ENCODE measurements at places on chromosomes 6 and 20.

GRCh38 chr6:143536866-143537691 lies 25.6 kb upstream of the FUCA2 start:
- peak; percentile 49 for DNase-seq

- no peak for DNase-seq
Observed at GRCh38 chr6:21665392-21666200, 72.0 kb downstream of the SOX4 start.

DNA sequence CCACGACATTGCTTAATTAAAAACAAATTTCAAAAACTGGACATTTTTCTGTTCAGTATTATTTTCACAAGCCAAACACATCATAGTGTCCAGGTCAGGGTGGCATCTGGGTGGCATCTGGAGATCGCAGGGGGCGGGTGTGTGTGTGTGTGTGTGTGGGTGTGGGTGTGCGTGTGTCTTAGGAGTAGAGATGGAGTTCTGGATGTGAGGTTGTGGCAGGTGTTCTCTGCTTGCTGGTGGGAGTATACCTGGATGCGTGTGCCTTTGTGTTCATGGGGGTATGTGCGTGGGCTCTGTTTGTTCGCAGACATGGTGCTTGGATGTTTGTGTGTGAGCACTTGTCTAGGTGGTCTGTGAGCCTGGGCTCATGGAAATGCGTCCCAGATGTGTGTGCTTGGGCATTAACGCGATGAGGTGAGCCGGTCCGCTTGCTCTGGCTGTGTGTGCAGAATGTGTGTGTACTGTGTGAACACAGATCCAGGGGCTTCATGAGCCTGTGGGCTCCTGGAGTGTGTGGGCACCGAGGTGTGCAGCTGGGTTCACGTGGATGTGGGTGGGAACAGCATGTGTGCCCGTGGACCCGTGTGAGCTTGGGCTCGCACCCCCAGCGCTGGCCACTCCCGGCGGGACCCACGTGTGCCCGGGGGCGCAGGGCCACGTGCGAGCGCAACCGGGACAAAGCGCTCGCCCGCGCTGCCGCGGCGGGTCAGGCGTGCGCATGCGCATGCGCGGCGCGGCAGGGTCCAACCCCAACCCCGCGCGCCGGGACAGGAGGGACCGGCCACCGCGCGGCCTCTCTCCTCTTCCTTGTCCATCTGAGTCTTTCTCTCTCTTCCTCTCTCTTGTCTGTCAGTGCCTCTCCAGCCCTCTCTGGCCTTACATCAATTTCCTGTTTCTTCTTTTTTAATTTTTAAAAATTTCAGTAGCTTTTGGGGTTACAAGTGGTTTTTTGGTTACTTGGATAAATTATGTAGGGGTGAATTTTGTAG lies 60.4 kb downstream of the SRC start:
- DNase-seq, result no peak

DNA sequence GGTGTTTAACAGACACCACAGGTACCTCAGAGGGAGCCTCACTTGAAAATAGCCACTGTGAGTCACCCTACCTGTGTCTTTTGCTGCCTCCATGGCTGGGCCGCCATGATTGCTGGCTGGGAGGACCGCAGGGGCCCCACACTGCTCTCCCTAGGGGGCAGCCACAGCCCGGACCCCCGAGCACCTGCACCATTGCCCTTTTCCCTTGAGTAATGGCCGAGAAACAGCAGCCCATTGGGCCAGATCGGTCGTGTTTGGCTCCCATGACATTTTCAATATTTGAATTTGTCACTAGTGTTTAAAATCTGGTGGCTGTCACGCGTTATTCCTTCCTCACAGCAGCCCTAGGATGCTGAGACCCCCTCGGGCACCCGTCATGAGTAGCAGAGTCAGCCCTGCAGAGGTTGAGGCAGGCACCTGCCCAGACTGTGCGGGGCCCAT lies 6.7 kb downstream of the ZBP1 start:
- DNase-seq, result no peak

DNA sequence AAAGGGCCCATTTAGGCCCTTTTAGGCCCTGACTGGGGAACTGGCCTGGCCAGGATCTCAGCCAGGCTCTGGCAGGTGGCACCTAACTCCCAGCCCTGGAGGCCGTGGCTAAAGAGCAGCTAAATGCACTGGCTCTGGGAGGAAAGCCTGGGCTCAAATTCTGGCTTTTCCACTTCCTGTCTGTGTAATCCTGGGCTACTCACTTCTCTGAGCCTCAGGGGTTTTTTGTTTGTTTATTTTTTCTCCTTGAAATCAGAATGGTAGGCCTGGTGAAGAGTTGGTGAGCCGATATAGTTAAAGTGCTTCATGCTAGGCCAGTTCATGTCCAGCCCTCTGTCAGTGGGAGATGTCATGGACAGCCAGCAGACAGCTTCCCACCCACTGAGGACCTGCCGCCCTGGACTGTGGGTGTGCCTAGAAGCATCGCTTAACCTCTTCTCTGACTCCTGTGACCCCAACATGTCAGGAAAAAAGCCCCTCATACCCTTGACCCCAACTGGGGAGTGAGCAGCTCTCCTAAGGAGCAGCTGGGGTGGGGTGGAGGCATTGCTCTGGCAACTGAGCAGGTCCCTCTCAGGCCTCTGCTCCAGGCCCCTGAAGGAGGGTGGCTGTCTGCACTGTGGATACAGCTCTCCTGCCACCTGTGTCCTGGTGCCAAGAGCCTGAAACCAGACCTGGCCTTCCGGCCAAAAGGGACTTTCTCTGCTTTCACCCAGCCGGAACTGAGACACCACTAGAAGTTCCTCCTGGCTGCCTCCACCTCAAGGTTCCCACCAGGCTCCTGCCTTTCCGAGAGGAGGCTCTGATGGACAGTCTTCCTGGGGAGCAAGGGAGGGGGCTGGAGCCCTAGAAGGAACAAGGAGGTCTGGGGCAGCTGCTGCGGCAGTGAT lies 57.2 kb upstream of the MYL9 start:
- no peak for DNase-seq

DNA sequence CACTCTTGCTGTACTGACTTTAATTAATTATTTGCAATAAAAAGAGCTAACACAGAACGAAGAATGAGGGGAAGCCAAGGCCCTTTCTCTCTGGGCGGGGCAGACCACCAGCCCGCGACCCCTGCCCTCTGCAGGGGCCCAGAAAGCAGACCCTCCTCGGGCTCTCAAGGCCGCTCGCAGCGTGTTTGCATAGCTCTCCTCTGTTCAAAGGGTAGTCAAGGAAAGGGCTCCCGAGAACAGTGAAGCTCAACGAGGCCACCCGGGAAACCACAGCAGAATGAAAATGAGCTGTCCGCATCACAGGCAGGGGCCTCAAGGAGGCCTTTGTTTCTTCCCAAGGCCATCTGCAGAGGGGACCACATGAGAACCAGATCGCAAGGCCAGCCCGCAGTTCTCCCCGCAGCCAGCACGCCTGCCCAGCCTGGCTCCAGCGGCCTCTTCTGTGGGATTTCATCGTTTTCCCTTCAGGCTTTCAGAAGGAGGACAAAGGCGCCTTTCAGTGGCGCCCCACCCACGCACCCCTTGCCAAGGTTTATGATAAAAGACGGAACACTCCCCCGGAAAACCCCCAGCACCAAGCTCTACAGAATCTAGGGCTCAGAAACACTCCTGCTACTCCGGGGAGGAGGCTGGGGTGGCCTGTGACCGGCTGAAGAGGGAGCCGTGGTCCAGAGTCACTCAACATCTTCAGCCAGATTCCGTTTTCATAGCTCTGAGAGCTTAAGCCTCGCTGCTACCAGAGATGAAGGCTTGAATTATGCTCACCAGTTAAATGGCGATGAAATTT lies 25.3 kb downstream of the ACSS1 start:
- DNase-seq, result peak; percentile 77

DNA sequence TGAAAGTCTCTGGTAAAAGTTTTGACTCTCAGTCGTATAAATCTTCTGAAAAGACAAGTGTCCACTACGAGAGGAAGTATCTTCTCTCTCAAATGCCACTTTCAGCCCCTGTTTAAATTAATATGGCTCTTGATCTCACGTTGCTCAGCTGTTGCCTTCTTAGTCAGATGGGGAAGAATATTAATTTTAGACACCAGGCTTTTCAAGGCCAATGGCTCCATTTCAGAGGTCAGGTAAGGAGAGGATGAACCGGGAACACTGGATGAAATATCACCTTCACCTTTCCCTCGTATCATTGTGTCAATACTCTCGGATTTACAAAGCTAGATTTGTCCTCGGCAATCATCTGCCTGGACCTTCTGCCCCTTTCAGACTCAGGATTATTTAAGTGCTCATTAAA lies at the start of gene MYLK4:
MYLK4 (minus strand) TSS at position 91 of the 400 bp plus-strand sequence. CDS start 1,628 bp downstream, outside the sequence.
- DNase-seq, result no peak

GRCh38 chr6:127446356-127446755 lies 12.8 kb downstream of the KIAA0408 start:
- peak; percentile 17 for DNase-seq

DNA sequence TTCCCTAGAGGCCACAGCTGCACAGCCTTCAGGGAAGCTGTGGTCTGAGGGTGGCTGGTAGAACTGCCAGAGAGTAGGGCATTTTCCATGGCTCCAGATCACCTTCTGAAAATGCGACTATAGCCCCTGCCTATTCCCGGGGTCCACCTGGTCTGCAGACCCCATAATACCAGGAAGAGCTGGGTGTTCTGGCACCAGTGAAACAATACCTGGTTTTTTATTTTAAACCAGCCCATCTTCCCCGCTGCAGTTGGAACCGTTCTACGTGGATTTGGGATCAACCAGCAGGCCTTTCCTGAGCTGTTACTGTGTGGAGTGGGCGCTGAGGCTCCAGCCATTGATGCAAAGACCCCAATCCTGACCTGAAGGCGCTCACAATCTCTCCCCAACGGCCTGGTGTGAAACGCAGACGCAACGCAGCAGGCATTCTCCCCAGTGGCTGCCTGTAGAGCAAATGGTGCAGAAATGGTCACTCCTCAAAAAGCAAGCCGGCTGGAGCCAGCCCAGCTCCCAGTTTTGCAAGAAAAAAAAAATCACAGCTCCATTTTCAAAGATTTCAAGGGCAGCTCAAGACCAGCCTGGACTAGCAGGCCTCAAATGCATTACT lies 11.3 kb downstream of the NPEPL1 start:
- DNase-seq, result no peak

GRCh38 chr20:45515147-45515913 lies at the start of gene SPINT3:
TSS of gene SPINT3 (minus strand) at chr20:45515622. CDS start at chr20:45515608, 14 bp downstream.
- DNase-seq, result no peak

DNA sequence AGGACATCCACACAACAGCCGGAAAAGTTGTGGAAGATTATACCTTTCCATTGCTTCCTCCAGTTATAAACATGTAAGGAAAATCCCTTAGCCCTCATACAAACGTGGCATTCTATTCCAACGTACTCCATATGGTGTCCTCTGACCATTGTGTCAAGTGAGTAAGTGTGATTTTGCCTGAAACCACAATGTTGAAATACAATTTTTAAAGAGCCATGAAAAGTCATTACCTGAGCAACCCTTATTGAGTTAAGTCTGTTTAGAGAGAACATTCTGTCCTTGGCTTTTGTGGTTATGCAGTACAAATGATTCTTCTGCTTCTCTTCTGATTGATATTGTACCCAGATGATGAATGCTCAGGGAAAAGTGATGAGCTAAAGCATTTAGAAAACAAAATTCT lies 530.1 kb downstream of the HAO1 start:
- DNase-seq, result no peak

GRCh38 chr6:34362909-34363680 lies 29.4 kb downstream of the NUDT3 start:
- DNase-seq, result no peak

DNA sequence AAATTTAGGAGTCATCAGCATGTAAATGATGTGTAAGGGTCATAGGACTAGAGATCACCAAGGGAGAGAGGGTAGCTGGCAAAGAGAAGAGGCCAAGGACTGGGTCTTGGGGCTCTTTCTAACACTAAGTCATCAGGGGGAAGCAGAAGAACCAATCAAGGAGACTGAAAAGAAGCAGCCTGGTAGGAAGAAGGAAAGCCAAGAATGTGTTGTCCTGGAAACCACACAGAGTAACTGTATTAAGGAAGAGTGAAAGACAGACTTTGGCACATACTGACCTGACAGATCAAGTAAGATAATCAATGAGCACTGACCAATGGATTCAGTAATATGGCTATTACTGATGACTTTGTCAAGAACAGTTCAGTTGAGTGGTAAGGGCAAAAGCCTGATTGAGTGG lies 42.3 kb upstream of the LAMA4 start:
- no peak for DNase-seq

GRCh38 chr6:130724089-130724488 lies 103.1 kb upstream of the SMLR1 start:
- no peak for DNase-seq

DNA sequence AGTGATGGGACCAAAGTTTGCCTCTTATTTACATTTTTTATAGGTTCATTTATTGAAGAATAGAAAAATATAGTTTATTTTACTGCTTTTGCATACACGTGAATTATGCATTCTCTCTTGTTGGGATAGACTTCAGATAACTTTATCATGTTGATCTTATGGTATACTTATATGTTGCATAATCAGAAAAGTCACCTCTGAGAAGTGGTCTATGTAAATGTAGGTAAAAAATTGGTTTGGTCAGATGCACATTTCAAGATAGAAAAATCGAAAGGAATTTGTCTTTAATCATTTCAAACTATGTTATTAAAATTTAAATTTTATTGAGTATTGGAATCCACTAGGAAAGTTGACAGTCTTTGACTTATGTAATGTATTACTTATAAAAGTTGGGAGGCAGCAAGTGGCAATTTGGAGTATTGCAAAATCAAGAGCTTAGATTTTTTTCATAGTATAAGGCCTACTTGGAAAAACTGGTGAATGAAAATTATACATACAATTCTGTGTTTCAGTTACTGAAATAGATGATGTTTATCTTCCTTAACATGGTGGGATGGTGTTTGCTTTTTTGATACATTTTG lies 2.4 kb downstream of the PHF3 start:
- peak; percentile 23 for DNase-seq

GRCh38 chr6:168596344-168596743 lies 155.4 kb downstream of the SMOC2 start:
- no peak for DNase-seq

DNA sequence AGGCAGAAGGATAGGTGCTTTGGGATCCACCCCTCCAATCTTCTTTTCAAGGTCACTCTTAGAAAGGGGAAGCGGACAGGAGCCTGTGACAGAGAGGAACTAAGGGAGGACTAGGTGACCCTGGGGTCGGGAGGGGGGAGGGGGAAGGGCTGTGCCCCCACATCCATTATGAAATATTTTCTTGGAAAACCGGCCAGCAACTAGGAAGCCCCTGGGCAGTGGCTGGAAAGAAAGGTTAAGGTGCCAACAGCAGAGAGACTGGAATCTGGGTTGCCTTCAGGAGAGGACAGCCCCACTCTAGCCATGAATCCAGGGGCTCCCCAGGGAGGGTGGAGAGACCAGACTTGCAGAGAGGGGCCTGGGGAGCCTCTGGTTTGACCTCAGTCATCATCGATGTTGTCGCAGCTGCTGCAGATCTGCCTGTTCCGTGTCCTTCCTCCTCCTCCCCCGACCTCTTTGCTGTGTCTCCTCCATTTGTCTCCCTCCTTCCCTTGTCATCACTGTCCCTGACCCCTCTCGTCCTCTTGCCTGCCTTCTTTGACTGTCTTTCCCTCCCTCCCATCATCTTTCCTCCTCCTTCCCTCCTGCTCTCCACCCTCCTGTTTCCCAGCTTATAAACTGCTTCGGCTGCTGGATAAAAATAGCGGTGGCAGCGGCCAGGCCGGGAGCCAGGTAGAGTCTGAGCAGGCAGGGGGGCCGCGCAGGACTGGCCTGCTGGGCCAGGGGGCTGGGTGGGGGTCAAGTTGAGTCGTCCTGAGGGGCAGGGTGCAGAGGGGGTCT lies 3.2 kb downstream of the SLC29A1 start:
- DNase-seq, result no peak

- peak; percentile 87 for DNase-seq
Observed at GRCh38 chr6:161406646-161407045, 132.8 kb upstream of the AGPAT4 start.

All from fibroblast of pulmonary artery (primary cell).